ENCODE measurements at places on chromosomes 7 and 10.

DNA sequence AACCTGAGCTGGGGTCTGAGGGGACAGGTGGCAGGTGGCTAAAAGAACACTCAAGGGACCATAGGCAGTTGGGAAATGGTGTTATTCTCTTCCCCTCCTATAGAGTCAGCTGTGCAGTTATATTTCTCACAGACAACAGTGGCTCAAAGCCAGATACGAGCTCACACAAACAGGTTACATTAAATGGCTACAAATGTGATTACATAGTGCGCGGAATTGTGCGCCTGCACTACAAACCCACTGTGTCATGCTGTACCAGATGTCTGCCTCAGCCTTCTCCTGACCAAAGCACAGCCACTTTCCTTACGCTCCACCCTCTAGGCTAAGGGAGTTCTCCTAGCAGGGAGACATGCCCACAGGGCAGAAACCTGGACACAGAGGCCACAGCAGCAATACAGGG lies 387.2 kb downstream of the CNTNAP2 start:
- no peak for DNase-seq

GRCh38 chr10:122073508-122073907 lies 84.5 kb downstream of the TACC2 start:
- no peak for DNase-seq

DNA sequence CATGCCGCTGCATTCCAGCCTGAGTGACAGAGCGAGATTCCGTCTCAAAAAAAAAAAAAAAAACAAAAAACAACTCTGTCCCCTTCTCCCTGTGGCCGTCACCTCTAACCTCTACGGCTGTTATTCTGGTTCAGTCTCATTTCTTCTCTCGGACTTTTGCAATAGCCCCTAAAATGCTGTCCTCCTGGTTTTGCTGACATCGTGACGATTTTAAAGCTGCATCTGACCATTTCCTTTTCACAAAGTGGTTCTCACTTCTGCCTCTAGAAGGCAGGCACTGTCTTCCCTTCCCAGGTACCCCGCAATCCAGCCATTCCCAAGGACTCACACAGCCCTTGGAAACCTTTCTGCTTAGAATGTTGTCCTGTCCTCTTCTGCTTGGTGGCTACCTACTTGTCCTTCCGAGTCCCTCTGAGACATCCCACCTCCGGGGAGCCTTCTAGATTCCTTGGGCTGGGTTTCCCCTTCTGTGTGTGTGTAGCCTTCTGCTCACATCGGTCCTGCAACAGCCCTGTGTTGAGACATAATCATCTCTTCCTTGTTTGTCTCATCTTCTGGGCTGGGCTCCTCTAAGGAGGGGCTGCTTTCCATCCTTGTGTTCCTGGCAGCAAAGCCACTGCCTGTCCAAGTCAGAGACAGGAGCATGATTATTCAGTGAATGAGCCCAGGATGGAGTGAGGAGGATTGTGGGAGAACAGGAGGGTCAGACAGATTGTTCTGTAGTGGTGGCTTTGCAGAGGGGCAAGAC lies 83.1 kb downstream of the GRK5 start:
- DNase-seq, result no peak

GRCh38 chr7:131057794-131058070 lies 269.9 kb upstream of the MKLN1 start:
- no peak for DNase-seq

GRCh38 chr7:108455551-108455997 lies 662 bp downstream of the NRCAM start:
- no peak for DNase-seq

DNA sequence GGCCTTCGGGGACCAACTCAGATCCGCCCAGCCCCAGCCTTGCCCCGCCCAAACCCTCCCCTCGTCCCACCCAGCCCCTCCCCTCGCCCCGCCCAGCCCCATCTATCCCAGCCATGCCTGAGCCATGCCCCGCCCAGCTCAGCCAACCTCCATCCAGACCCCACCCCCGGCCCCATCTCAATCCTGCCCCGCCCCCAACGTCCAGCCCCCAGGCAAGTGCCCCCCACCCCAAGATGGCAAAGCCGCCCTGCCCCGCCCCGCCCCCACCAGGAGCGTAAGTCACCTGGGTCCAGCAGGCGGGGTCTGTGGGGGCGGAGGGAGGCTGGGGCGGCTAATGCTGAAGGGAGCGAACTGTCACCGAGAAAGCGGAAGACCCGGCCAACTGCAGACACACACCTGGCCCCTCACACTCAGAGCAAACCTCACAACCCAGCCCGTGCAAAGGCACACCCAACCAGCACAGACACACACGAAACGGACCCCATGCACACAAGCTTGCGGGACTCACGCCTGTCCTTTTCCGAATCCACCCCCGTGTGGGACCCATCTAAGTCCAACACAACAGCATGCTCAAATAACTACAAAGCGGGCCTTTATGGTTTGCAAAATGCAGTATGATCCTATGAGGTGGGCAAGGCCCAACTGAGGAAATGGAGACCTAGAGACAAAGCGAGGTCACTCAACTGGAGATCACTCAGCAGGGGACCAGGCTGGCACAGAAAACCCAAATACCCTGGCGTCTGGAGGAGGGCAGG lies 11.5 kb upstream of the OGA start:
- DNase-seq, result no peak

GRCh38 chr7:44217223-44217714 lies 16.5 kb downstream of the YKT6 start:
- no peak for DNase-seq

DNA sequence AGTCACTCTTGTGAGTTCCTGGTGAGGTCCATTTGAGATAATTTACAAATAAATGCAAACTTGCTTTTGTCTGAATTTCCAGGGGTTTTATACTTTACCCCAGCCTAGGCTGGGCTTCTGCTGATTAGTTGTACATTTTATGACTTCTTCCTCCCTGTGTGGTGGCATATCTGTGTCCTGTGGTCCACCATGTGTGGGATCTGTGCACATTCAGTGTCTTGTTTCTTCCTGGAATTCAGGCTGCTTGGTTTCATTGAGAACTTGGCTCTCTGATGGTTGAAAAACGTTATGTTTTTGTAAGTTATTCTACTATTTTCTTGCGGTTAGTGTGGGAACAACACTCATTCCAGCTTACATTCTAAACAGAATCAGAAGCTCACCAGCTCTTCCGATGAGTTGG lies 523.4 kb upstream of the PFKP start:
- no peak for DNase-seq

GRCh38 chr10:37619336-37619735 lies 238.1 kb downstream of the ZNF248 start:
- DNase-seq, result no peak

DNA sequence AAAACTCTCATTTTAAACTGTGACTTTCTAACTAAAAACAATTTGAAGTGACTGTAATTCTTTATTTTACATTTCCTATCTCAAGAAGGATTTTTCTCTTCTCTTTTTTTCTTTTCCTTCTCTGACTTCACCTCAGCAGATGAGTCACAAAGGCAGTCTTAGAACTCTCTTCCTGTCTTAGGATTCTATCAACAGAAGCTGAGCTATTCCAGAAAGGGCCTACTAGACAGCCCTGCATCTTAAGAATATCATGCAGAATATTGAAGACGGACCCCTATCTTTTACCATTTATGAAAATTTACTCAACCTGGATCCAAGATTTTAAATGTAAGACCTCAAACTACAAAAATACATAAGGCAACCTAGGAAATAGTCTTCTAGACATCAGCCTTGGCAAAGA lies 365.7 kb upstream of the SEMA3C start:
- DNase-seq, result peak; percentile 76

DNA sequence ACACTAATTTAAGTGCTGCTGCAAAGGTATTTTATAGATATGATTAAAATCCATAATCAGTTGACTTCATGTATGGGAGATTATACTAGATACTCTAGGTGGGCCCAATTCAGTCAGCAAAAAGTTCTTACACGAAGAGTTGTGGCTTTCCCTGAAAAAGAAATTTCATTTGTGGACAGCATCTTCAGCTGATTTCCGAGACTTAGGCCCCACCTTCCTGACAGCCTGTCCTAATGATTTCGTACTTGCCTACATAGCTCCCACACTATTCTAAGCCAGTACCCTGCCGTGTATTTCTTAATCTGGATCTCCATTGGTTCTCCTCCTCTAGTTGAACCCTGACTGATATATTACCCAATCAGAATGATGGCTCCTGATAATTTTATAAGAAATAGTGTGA lies 297.9 kb downstream of the EXOC4 start:
- no peak for DNase-seq

GRCh38 chr7:16463949-16464715 lies 1.4 kb downstream of the SOSTDC1 start:
- DNase-seq, result no peak

- no peak for DNase-seq
Observed at GRCh38 chr10:48835781-48836180, 103.9 kb downstream of the LRRC18 start.

DNA sequence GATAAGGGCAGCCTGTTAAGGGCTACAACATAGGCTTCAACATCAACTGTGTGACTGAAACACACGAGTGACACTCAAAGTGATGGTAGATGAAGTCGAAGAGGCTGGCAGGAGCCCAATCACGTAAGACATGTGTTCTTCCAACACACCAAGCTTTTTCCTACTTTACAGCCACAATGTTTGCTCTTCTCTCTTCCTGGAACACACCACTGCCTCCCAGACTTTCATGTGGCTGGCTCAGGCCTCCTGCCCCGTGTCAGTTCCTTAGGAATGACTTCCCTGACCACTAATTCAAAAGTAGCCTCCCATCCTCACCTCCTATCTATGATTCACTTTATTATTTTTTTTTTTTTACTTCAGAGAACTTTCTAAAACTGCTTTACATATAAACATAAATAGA lies 209.2 kb downstream of the GPAM start:
- DNase-seq, result peak; percentile 12

DNA sequence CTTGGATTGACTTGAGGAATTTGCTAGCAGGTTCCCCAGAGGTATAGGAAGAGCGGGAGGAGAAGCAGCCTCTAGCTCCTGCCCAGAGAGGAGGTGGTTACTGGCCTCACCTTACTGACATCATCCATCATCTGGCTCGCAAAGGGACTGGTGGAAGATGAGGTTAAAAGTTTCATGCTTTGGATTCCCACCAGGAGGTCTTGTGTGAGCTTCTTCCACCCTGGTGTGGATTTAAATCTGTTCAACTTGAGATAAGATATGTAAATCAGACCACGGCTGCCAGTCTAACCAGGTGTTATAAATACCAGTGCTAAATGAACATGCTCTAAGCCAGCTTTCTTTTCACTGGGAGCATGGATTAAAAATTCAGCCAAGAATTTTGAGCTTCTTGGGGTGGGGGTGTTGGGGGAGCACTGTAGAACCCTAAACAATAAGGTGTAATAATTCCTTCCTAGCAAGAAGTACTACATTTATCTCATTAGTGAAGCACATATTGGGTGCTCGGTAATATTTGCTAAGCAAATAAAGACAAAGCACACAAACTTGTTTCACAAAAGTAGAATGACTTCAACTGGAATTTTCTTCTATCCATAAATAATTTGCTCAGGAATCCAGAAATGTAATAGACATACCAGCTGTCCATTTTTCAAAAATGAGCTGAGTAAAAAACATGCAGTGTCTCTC lies 7.8 kb downstream of the PROSER2 start:
- DNase-seq, result no peak

GRCh38 chr7:106858618-106859532 lies 6.2 kb upstream of the PIK3CG start:
- DNase-seq, result peak; percentile 55

DNA sequence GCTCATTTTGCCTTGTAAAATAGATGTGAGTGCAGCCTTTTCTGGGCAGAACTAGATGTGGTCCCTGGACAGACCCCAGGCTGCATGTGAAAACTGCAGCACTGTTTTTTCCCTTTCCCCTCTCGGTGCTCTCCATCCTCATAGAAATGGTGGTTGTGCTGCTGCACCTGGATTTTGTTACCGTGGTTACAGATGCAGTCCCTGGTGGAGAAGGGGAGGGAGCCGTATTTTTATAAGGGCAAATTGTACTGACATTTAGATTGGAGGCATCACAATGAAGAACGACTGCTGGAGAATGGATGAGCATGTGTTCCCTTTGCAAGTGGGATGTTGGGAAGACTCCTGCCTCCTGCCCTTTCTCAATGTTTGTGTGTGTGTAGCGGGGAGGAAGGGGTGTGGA lies 469.9 kb downstream of the CCSER2 start:
- no peak for DNase-seq

DNA sequence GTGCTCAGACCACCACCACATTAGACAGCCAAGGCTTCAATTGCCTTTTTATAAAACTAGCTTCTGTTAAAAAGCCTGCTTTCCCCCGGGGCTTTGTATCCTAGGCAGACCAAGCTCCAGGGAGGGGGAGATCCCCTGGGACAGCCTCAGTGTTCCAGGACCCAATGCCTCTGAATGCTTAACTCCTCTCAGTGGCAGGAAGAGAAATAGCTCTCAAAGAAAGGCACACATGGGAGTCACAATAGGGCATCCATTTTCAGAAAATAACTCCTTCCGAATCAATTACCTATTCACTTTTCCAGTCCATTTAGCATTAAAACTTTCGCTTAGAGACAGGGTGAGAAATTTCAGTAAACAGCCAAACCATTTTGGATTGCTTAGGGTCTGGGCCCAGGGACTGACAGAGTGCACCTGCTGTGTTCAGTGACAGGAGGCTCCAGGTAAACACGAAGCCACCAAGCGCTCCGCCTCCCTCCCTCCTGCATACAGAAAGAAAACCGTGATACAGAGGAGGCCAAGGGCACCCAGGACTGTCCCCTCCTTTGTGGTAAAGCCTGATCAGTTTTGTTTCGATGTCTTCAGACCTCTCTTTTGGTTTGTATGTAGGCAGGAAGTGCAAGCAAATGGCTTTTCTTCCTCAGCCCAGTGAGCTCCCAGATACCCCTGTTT lies 599.7 kb downstream of the KCNMA1 start:
- no peak for DNase-seq
